ENCODE measurements at places on chromosomes 2 and 18.

GRCh38 chr2:102142829-102143449 lies 393 bp downstream of the IL1R1 start:
- no peak for DNase-seq

DNA sequence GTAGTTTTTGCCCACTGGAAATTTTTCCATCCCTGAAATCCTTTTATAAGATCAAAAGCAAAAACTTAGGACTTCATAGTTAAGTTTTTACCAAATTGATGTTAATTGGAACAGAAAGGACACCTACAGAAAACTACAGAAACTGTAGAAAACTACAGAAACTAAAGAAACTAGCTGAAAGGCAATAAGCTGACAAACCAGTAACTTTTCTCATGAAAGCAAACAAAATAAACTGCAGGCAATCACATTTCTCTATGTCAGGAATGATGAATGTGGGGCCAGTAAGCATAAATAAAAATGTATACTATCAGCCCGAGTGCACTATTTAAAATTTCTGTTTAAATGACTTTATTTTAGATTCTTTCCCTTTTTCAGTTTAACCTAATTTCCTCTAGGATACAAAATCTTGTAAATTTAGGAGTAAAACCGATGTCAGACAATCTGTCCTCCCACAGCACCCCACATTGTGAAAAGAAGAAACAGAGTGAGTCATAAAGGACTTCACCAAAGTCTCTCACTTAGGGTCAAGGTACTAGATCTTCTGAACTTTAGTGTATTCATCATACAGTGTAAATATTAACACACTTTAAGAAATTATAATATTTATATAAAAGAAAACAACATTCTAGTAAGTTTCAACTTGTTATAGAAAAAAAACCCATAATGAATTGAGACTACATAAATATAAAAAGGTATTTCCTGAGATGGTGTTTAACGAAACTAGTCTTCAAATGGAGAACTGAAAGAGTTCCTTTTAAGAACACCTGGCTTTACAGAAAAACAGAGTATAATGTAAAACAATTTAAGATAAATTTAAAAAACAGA lies 46.6 kb downstream of the USP40 start:
- no peak for DNase-seq

DNA sequence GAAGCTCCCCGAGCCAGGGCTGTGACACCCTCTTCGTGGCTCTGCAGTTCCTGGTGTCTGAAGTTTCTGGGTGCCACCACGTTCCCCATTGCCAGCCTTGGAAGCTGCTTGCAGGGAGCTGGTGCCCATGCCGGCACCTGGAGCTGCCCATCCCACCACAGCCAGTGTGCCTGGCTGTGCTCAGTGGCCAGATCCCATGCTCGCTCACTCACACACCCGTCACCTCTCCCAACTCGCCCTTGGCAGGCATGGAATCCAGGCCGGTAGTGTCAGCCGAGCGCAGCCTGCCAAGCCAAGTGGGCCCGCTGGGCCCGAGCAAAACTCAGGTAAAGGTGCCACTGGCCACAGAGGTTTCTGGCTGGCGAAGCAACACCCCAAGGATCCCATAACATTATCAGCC lies 370.2 kb downstream of the PTPRM start:
- DNase-seq: no peak

- peak; percentile 77 for DNase-seq
These were observed 95.6 kb downstream of the LAMA3 start for GRCh38 chr18:23784832-23785245.

DNA sequence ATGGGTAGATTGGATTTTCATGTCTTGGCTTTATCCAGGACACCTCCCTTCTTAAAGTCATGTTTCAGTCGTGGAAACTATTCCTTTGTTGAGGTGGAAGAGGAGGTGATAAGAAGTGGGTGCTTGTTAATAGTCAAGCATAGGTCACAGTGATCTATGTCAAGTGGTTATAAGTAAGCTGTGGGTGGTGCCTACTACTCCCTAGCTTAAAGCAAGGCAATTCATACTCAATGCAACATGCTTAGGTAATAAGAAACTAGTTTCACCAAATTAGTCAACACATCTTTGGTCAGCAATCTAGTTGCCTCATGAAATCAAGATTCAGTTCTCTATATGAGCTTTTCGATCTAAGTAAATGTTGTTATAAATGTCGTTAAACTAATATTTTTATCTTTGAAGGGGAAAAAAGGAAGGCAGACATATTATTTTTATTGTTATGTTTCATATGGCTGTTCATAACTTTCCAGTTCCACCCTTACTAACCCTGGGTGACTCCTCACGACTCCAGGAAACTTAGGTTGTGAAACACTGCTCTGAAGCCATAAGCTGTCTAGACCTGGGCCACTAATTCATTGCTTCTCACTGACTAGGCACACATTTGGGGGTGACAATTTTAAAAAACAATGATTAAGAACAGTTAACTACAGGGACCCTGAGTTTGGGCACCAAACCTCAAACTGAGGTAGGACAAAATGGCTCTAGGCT lies 5.8 kb upstream of the ABCB11 start:
- DNase-seq: no peak

GRCh38 chr18:13409026-13409425 lies 190.5 kb downstream of the LDLRAD4 start:
- DNase-seq: no peak

GRCh38 chr2:69667805-69668382 lies 24.4 kb upstream of the AAK1 start:
- no peak for DNase-seq

DNA sequence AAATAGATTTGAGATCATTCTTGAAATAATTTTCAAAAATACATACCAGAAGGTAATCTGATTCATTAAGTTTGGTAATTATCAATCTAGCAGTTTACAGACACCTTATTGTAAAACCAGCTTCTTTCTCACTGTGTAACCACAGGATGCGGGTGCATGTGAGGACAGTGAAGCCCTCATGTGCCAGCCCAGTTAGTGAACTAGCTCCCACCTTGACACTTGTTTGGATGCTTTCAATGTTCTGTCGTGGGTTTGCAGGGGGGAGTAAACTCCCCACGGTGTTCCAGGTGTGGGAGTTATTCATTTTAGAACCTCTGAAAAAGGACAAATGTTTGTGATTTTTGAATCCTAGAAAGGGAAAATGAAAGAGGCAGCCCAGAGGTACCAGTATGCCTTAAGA lies 59.0 kb downstream of the WDSUB1 start:
- no peak for DNase-seq

- DNase-seq: no peak
These were observed 61.8 kb downstream of the SEMA4F start for GRCh38 chr2:74715880-74716279.

- no peak for DNase-seq
These were observed 17.9 kb downstream of the LCT start for GRCh38 chr2:135818937-135819610.

All from left hindlimb (tissue), 1 donor.